ENCODE measurements at places on chromosomes 2 and 18.

DNA sequence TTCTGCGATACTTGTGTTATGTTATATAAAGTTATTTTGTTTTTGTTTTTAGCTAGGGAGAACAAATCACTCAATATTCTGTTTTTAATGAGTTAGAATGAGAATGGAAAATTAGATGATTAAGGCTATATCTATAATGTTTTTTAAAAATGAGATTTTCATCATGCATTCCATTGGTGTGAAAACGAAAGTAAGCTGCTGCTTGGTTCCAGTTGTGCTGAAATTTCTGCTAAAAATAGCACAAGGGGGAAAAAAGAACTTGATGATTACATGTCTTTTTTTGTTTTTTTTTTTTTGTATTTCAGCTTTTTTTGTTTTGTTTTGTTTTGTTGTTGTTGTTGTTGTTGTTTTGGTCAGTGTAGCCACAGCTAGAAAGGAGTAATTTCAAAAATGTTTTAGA, 242.6 kb upstream of the KCNJ3 start:
- no peaks in the 10 kb centered on the region for H3K36me3 ChIP-seq
- no peak overlapping the region for H3K27ac ChIP-seq
- H3K4me1 ChIP-seq, result no peaks in the 10 kb centered on the region
- no peak for DNase-seq
- no peaks in the 10 kb centered on the region for H3K27me3 ChIP-seq
- H3K4me3 ChIP-seq, result no peak overlapping the region

DNA sequence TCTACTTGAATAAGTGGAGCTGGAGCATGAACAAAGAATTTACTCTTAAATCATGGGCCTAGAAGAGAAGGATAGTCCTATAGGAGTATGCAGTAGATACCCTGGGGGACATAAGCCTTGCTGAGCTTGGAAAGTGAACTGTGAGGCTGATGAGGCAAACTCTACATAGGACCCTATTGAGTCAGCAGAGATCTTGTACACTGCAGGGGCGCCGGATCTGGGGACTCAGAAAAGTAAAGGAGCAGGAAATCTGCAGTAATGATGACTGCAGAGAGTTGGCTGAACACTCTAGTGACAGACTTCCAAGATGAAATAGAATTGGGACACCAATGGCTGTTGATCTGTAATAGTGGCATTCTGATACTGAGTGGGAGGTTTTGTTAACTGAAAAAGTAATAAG, 543.7 kb downstream of the XIRP2 start:
- no peaks in the 10 kb centered on the region for H3K36me3 ChIP-seq
- no peak overlapping the region for H3K4me3 ChIP-seq
- H3K27me3 ChIP-seq, result no peaks in the 10 kb centered on the region
- H3K4me1 ChIP-seq, result no peaks in the 10 kb centered on the region
- no peak for DNase-seq

DNA sequence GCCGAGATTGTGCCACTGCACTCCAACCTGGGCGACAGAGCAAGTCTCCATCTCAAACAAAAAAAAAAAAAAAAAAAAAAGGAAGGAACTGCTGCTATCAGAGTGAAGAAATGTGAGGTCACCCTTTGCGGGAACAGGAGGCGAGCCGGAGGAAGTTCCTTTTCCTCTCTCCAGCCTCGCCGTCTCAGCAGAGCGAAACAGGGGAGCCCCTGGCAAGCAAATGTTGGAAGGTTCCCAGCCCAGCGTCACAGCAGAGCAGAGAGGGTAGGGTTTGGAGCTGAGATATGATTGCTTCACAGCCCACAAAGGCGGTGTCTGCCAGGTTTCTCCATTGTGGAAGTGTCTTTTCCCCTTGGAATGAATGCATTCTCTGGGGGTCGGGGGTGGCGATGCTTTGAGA, 28.5 kb downstream of the SLC20A1 start:
- H3K27ac ChIP-seq, result no peak overlapping the region
- H3K4me3 ChIP-seq, result no peak overlapping the region
- H3K4me1 ChIP-seq, result no peaks in the 10 kb centered on the region
- DNase-seq, result no peak
- no peaks in the 10 kb centered on the region for H3K27me3 ChIP-seq

DNA sequence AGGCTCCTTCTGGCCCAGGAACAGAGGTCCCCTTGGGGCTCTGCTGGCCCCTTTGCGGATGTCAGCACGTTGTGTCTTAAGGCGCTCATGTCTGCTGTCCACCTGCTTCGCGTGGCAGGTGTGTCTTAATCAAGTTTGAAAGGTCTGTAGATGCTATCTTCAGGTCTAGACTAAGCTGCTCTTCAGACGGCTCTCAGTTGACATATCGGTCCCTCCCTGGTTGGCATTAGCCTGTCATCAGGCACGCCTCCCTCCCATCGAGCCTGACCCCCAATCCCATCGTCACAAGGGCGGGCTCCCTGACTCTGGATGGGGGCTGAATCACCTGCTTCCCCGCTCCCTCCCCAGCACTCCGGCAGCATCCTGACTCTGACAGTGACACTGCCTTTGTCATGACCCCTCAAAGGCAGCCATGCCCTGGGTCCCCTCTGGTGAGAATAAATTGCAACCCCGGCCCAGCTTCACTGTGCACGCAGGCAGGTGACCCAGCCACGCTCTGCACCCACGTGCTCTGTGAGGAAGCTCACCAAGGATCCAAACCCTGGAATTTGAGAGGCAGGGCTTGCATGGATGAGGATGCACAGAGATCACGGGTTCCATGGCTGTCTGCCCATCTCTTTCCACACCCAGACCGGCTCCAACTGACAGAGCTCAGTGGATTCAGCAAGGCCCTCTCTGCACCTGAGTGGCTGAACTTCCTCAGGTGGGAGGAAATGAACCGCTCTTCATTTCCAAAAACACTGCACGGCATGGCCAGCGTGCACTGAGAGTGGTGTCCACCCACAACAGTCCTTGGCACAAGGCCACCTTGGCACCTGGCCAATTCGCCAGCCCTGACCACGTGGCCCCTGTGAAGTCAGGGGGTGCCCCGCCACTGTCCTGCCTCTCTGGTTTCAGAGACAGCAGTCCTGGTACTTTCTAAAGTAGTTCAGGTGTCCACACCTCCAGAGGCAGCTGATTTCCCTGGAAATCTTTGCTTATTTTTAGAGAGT, 110.2 kb upstream of the GPC1 start:
- no peak for DNase-seq
- no peak overlapping the region for H3K27ac ChIP-seq
- no peaks in the 10 kb centered on the region for H3K27me3 ChIP-seq

- peak overlapping the region; percentile 67 for H3K4me3 ChIP-seq
- DNase-seq, result no peak
- no peaks in the 10 kb centered on the region for H3K27me3 ChIP-seq
- peak overlapping the region; percentile 89 for H3K27ac ChIP-seq
- peaks cover 51% of the 10 kb centered on the region for H3K4me1 ChIP-seq
These were observed 4.9 kb upstream of the LBH start for GRCh38 chr2:30226144-30227032.

GRCh38 chr2:100010606-100011005, 131.8 kb downstream of the AFF3 start:
- H3K4me3 ChIP-seq, result no peak overlapping the region
- no peaks in the 10 kb centered on the region for H3K36me3 ChIP-seq
- no peak for DNase-seq
- H3K27me3 ChIP-seq, result no peaks in the 10 kb centered on the region

GRCh38 chr18:2083691-2084090, 487.6 kb downstream of the METTL4 start:
- DNase-seq, result no peak
- no peak overlapping the region for H3K27ac ChIP-seq
- no peaks in the 10 kb centered on the region for H3K4me1 ChIP-seq
- H3K27me3 ChIP-seq, result no peaks in the 10 kb centered on the region
- H3K4me3 ChIP-seq, result no peak overlapping the region
- H3K36me3 ChIP-seq, result no peaks in the 10 kb centered on the region

- peak overlapping the region; percentile 87 for H3K27ac ChIP-seq
- H3K4me3 ChIP-seq, result peak overlapping the region; percentile 82
- peaks cover 14% of the 10 kb centered on the region for H3K4me1 ChIP-seq
- H3K36me3 ChIP-seq, result peaks cover 20% of the 10 kb centered on the region
- no peaks in the 10 kb centered on the region for H3K27me3 ChIP-seq
- no peak for DNase-seq
These were observed 1.1 kb downstream of the EEF1B2 start for GRCh38 chr2:206160807-206161179.

DNA sequence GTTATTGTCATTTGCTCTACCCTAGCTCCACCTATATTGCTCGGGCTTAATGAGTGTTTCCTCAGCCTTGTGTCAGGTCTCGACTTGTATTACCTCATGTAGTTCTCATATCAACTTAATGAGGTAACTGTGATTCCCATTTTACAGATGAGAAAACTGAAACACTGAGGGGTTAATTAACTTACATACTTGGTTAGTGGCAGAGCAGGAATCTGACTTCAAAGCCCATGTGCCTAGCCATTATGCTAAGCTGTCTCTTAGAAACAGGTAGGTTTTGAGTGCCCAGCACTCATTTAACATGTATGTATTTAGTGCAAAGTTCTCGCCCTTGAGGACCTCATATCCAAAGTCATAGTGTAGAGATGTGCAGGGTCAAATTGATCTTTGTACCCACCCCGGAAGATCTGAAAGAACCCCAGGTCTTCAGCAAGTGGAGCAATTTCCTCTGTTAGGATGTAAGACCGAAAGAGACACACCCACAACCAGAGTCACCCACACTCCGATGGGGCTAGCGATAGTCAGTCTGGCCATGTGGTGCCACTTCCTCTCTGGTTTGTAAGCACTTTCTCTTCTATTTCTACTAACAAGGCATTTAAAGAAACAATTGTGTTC, 121.0 kb upstream of the SLC39A10 start:
- no peaks in the 10 kb centered on the region for H3K36me3 ChIP-seq
- H3K4me3 ChIP-seq, result no peak overlapping the region
- H3K27me3 ChIP-seq, result no peaks in the 10 kb centered on the region
- peak overlapping the region; percentile 44 for H3K27ac ChIP-seq
- peaks cover 39% of the 10 kb centered on the region for H3K4me1 ChIP-seq

DNA sequence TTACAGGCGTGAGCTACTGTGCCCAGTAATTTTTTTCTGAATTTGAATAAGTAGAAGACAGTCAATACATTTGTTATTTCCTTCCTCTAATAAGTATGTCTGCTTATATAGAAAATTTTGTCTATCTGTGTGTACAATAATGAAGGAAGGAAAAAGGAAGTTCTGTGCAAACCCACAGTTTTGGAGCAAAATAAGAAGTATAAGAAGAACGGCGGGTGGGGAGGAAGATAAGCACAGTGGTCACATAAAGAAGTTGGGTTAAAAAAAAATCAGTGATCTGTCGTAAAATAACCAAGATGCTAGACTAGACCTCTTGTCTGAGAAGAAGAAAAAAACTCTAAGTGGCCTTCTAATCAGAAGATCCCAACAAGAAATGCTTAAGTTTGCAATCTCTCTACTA, 20.2 kb downstream of the MGAT4A start:
- H3K4me3 ChIP-seq, result no peak overlapping the region
- DNase-seq, result no peak
- peaks cover 54% of the 10 kb centered on the region for H3K4me1 ChIP-seq
- H3K27ac ChIP-seq, result peak overlapping the region; percentile 4
- no peaks in the 10 kb centered on the region for H3K36me3 ChIP-seq
